ENCODE measurements at places on chromosomes 3 and 15.

DNA sequence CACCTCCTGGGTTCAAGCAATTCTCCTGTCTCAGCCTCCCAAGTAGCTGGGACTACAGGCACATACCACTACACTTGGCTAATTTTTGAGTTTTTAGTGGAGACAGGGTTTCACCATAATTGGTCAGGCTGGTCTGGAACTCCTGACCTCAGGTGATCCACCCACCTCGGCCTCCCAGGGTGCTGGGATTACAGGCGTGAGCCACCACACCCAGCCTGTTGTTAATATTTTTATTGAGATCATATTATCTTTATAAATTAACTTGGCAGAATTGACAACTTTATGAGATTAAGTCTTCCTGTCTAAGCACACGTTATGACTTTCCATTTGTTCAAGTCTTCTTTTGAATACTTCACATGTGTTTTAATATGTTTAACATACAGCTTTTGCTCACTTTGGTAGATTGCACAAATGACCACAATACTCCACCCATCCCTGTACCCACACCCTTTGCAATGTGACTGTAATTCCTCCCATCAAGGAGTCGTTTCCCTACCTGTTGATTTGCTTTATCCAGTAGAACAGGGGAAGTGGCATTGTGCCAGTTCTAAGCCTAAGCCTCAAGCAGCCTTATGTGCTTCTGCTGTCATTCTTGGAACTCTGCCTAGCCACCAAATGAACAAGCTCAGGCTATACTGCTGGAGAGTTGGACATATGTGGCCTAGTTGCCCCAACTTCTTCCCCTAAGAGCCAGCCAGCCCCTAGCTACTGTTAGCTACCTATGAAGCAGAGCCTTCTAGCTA is 8.2 kb downstream of the XYLB start:
- DNase-seq = no peak

DNA sequence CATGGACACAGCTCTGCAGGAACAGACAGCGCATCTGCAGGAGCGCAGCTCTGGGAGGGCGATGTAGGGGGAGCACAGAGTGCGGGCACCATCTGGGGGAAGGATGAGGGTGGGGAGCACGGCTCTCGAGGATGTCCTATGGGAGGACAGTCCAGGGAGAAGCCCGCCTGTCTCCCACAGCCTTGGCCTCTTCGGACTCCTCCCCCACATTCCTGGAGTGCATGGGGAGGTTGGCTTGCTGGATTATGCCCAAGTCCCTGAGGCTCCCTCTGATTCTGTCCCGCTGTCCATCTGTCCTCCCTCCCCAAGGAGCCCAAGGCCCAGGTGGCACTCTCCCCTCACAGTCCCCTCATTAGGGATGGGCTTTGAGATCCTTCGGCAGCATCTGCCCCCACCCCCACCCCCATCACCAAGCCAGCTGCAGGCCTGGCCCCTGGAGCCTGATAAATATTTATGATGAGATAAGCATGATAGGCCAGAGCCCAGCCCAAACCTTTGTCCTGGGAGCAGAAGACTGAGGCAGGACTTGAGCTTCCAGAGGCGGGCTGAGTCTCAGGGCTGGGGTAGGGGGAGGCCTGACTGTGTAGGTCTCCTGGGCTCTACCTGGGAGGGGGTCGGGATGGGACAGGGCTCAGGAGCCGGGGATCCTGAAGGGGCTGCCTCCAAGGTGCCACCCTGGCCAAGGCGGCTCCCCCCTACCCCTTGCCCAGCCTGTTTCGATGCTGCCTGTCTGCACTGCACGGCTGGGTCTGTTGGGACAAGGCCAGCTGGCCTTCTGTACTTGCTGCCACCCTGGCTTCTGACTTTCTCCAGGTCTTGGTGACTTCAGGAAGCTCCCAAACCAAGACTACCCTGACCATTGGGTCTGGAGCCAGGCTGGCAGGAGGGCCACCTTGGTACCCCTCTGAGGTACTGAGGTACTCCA is 28.6 kb upstream of the SEMA3F start:
- DNase-seq = no peak

DNA sequence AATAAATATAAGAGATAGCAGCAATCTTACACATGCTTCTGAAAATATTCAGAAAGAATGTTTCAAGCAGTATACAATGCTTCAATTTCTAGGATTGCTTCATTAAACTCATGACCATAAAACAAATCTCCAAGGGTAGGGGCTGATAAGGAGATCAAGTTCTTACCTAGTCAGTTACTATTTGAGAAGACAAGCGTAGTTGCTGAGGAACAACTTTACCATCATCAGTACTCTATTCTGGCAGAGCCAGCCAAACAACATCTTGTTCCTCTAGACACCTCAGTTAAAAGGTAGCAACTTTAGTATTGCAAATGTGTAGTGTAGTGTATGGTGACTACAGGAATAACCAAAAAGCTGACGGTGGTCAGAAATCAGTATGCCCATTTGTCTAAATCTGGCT is 85.4 kb upstream of the CHRM5 start:
- DNase-seq = no peak

GRCh38 chr15:29934251-29934650 is 112.0 kb upstream of the TJP1 start:
- no peak for DNase-seq

DNA sequence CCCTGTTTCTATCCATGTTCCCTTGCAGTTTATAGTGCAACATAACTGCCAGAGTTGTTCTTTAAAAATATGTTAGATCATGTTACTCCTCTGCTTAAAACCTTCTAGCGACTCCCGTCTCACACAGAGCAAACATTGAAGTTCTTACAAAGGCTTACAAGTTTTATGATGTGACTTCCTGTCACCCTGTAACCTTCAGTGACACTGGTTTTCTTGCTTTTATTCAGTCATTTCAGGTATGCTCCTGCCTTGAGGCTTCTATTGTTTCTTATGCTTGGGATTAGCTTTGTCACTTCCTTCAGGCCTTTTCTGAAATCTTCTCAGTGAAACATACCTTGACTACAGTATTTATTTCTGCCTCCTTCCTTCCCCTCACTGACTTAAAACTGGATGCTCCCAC is 252.1 kb downstream of the DOCK3 start:
- DNase-seq = no peak

DNA sequence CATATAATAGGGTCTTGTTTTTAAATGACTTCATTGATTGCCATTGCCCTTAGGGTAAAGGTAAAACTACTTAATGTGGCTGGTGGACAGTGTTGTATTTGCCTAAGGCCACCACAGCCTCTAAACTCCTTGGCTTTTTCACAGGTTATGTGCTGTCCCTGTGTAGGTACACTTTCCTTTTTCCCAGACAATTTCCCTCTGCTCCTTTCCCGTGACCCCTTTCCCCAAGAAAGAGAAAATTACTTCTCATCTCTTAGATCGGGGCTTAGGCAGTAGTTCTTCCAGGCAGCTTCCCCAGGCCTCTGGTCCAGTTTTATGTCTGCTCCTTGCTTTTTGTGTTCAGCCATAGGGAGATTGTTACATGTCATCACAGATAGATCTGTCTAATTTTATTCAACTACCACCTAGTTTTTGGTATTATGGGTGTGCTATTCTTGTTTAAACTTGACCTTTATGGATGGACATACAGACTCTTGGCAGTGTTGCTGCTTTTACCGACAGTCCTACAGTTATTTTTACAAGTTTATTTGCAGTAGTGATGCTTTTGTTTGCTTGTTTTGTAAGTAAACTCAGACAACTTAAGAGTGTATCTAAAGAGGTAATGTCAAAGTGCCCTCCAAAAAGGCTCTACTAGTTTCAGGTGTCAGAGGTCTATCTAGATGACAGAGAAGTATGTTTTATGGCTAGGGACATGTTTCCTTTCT is 20.5 kb upstream of the SCAANT1 start:
- no peak for DNase-seq

DNA sequence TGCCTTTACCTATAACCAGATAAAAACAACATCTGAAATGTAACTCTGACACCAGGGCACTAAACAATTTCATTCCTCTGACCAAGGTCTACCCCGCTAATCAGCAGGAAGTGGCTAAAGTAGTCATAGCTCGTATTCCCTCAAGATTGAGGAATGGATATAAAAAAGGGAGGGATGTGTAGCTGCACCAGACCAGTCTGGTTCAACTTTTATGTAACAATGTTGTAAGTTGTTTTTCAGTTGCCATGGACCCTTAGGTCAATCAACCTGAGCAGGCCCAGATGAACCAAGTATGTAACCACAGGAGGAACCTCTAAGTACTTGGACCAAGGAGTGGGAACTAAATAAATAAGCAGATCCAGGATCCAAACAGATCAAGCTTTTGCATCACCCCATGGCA is 28.4 kb upstream of the IFT57 start:
- no peak for DNase-seq

- no peak for DNase-seq
Measured at GRCh38 chr3:111351334-111351733, 190.7 kb upstream of the CD96 start.

DNA sequence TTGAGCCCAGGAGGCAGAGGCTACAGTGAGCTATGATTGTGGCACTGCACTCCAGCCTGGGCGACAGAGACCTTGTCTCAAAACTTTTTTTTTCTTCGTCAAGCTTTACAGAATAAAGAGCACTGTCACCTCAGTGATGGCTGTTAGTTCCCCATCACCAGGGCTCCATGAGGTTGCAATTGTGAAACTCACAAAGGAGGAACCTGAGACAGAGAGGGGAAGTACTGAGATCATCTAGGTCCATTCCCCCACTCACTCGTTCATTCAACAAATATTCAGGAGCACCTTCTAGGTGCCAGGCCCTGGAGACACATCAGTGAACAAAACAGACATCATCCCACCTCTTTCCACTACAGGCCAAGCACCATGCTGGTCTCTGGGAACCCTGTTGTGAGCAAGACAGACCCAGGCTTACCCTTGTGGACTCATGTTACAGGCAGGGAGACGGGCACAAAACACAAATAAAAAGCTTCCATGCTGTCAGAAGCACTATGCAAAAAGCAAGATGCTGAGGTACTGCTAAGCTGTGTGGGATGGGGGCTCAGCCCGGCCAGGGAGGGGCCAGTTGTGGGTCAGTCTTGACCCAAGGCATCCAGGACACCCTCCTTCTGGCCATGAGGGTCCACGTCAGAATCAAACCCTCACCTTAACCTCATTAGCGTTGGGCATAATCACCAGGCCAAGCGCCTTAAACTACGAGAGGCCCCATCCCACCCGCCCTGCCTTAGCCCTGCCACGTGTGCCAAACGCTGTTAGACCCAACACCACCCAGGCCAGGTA is 2.1 kb upstream of the RHO start:
- DNase-seq = no peak

DNA sequence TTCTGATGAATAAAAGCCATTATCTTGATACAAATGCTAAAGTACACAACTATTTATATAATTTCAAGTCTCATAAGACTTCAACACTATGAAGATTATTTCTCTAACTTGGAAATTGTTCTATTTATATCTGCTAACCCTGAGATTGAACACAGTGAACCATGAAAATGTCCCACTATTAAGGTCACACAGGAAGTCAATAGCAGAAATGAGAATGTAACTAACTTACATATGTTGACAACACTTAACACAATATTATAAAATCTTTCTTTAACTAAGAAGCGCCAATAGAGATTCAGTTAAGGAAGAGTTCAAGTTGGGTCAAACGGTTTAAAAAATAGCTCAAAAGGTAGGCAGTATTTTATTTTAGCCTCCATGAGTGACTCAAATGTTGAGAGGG is 551.8 kb upstream of the CBLB start:
- no peak for DNase-seq

GRCh38 chr3:38005076-38006020 is 14.8 kb downstream of the VILL start:
- DNase-seq = no peak

DNA sequence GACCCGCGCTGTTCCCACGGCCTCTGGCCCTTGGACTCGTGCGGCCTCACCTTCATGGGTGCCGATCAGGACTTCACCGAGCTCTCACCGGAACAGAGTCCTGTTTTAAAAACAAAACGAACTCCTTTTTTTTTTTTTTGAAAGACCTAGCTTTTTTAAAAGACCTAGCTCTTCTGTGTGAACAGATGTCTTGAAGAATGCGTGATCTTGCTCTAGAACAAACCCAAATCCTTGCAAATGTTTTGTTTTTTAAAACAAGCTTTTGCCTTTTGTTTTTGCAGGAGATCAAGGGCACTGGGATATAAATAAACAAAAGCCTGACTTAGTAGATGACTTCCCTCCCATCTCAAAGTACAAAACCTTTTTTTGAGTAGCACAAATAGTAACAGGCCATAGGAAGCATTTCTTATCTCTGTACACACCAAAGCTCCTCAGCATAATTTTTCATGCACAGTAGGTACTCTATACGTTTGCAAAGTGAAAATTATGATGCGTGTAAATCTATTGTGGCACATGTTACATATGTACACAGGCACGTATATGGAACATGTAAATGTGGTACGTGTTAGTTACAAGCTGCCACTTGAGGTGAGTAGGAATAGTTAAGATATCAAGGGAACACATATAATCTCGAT is 1.1 kb upstream of the MSL2 start:
- DNase-seq = no peak

Measured in NCI-H2081 treated with DMSO at 0.1 percent for 48 hours (cell line).